ENCODE measurements at places on chromosomes 1 and 21.

DNA sequence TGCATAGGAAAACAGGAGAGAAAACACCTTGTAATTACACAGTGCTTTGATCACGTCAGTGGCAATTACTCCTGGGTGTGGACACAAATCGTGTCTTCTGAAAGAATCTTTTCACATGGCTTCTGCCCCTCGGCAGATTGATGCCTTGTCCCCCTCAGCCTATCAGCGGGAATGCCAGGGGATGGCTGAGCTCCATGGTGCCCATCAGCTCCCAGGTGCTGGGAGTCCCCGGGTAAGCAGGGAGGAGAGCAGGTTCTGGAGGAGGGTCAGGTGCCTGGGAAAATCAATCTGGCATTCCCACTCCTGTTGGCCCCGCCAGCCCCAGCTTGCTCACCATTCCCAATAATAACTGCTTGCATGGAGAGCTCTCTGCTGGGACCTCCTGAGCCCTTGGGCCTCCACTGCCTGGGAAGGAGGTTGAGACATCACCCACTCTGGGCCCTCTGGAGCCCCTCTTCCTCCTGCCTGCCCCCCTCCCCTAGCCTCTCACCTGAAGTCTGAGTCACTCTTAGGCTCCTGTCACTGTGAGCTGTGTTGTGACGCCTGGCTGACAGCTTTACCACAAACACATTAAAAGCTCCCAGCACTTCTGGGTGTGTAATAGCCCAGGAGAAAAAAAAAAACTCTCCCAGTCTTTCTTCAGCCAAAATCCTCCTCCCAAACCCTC is 4.9 kb downstream of the CAMK2N1 start:
- no peak for DNase-seq

DNA sequence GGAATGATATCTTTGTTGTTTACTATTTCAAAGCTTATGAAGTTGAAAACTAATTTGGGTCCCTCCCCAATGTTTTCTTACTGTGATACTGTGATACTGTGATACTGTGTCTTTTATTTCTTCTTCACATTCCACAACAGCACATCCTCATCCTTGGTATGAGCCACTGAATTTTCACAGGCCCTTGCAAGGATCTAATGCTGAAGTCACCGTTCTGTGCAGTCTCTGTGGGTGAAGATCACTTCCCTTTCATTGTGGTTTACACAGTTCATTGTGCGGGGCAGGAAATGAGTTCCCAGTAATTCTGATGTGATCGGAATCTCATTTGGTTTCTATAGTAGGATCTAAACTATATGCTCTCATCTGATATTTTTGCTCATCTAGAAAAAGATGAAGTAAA is 32.1 kb upstream of the PAXBP1 start:
- DNase-seq = no peak

DNA sequence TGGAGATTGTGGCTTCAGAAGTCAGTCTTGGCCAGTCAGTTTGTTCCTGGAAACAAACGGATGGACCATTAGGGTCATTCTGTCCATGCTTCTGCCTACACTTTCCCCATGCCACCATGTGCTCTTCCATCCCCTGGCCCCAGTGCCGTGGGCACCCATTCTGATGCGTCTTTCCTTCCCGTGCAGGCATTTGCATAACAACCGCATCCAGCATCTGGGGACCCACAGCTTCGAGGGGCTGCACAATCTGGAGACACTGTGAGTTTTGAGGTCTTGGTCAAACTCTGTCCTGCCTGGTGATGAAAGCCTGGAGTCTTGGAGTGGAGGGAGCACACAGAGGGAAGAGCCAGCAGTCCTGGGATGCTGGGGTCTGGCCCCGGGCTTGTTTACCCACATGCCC is 61.1 kb downstream of the UBE2T start:
- no peak for DNase-seq

DNA sequence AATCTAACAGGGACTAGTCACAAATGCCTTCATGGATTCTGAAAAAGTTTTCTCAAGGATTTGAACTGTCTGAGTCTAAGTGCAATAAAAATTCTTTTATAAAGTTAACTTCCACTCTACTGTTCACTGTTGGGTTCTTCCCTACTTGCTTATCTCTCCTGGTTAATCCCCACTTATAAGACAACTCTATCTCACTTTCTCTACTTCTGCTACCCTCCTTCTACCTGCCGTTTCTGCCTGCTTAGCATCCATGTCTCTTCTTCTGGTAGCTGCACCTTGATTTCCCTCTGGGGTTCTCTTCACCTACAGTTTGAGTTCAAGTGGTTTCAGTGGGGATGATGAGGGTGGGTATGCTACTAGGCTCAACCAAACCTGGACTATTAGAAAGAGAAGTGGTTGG is 6.0 kb downstream of the TSHB start:
- DNase-seq = no peak

DNA sequence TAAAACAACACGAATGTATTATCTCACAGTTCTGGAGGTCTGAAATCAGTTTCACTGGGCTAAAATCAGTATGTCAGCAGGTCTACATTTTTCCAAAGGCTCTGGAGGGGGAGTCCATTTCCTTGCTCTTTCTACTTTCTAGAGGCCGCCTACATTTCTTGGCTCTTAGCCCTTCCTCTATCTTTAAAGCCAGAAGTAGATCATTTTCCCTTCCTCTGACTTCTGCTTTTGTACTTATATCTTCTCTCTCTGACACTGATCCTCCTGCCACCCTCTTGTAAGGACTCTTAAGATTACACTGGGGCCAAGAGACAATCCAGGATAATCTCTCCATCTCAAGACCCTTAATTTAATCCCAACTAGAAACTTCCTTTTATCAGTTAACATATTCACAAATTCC is 41.4 kb downstream of the MSH4 start:
- no peak for DNase-seq

DNA sequence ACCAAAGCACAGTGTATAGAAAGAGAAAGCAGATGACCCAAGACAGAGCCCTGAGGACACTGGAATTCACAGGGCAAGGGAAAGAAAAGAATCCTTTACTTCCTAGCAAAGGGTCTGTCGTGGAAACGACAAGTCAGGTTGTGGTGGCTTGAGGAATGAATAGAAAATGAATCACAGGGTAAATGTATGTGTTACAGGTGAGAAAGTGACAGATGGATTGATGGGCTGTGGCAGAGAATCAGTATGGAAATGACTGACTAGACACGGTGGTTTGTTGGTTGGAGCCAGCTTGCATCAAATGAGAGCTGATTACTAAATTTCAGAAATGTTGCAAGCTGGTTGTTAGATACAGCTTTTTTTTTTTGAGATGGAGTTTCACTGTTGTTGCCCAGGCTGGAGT is 46.9 kb downstream of the PTP4A2 start:
- DNase-seq = no peak

GRCh38 chr1:86150553-86151055 is 6.0 kb downstream of the COL24A1 start:
- no peak for DNase-seq

DNA sequence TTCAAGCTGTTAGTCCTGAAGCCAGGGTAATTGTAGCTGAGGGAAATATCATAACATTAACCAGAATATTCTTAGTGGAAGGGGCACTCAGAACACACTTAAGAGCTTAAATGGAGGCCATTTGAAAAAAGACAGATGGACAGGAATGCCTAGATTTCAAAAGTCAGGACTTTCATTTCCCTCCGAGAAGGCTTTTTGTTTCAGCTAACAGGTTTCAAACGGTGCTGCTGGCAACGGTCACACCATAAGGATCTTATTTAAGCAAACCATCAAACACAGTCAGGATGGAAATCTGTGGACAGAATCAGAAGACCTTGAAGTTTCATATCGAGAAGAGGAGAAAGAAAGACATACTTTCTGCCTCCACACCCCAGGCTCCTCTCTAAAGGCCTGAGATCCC is 70.1 kb downstream of the SLC66A1 start:
- DNase-seq = no peak

DNA sequence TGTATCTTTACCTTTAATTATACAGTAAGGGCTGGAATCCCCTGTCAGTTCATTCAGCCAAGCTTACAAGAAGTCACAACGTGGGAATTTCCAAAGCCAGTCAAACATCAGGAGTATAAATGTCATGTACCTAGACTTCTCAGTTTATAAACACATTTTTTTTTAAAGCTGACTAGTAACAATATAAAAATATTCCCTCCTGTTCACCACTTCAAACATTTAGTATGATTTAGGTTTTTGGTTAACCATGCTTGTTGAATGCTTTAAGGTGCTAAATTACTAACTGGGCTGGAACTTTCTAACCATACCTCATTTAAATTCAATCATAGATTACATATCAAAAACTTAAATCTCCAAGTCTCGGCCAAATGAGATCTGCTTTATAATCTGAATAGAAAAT is 44.0 kb downstream of the JAK1 start:
- DNase-seq = no peak

DNA sequence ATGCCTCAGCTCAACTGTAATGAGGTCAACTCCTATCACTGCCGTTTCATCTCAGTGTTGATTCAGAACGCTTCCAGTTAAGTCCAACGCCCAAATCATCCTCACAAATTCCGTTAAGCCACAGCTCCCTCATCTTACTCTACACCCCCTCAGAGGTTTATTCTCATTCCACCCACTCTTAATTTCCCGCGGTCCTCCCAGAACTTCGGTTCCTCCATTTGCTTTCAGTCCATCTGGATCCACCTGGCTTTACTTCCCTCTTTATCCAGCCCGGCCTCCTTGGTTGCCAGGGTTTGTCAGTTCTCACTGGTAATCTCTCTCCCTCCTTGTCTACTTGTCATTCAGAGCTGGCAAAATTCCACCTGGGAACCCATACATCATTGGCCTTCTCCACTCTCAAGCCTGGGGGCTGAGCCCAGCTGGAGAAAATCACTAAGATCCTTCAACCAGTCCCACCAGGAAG is 51.3 kb upstream of the RUNX1 start:
- DNase-seq = no peak

DNA sequence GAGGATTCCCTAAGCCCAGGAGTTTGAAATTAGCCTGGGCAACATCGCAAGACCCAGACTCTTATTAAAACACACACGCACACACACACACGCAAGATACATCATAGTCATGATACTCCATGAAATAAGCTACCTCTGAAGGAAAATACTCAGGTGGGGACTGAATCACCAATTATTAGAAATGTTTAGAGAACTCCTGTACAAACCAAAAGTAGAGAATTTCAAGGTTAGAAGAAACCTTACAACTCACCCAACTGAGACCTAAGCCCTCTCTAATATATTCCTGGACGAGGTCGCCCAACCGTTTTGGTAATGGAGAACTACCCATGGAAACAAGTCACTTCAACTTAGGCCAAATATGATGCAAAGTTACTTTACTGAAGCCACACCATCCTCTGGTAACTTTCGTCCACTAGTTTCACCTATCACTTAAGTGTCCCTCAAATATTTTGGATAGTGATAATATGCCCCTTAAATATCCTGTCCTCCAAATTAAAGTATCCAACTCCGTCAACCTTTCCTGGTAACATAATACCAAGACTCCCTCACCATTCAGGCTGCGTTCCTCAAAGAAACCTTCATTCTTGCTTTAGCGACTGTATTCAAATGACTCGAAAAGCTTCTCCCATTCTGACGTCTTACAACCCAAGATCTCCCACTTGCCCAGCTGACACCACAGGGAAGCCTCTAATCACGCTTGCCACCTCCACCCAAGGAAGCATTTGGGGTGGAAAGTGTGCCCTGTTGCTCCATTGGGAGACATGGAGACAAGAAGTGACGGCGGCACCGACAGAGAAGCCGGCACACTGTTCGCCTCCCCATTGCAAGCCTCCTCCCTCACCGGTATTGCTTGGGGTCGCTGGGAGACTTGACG is 856 bp downstream of the NRDC start:
- DNase-seq = peak; percentile 2

DNA sequence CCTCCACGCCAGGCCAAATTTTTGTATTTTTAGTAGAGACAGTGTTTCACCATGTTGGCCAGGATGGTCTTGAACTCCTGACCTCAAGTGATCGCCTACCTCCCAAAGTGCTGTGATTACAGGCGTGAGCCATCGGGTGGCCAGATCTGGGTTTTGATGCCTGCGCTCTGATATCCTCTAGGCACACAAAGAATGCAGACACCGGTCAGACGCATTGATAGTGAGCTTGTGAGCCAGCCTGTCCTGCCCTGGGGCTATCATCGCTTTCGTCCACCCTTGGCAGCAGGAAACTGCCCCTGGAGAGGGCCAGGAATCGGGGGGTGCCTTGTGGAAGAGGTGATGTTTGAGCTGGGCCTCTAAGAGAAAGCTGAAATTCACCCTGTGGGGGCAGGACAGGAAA is 4.0 kb downstream of the FBLIM1 start:
- no peak for DNase-seq

Data from CD4-positive, alpha-beta T cell treated with Interferon gamma for 1 hour (primary cell).